Parietal lobe (tissue), 2 donors: ENCODE measurements at places on chromosomes 16 and 17. TPM values are rescaled to one million over a fixed set of nuclear protein-coding genes. Genes with fewer than 3 reads are reported as not detected.

Gene ACSM2A
- not detected for total RNA-seq

Gene CFAP52
- 2.8 TPM for total RNA-seq

Gene ZDHHC1
- total RNA-seq = 5.0 TPM

Gene KRTAP4-6
- not detected for total RNA-seq

Gene PNPO
- 6.9 TPM for total RNA-seq

Gene MTSS2
- total RNA-seq = 55.1 TPM

Gene IST1
- total RNA-seq = 161 TPM

Gene ODAD4
- total RNA-seq = 3.1 TPM

Gene TBC1D3D
- total RNA-seq = not detected

Gene DOC2A
- 17.2 TPM for total RNA-seq

Gene GDE1
- total RNA-seq = 37.6 TPM

Gene MEOX1
- not detected for total RNA-seq
